ENCODE measurements at places on chromosomes 2 and 18. TPM values are rescaled to one million over a fixed set of nuclear protein-coding genes. Genes with fewer than 3 reads are reported as not detected.

TRMT61B gene
- 15.9 TPM for total RNA-seq

- H3K4me3 ChIP-seq: no peak overlapping the region
- no peak overlapping the region for H3K27ac ChIP-seq
- no peaks in the 10 kb centered on the region for H3K36me3 ChIP-seq
- no peaks in the 10 kb centered on the region for H3K27me3 ChIP-seq
- DNase-seq: no peak
Observed at GRCh38 chr2:170577356-170577755, 137.8 kb upstream of the SP5 start.

ANXA4 gene
- 18.8 TPM for total RNA-seq

DIS3L2 gene
- 19.9 TPM for total RNA-seq

DNA sequence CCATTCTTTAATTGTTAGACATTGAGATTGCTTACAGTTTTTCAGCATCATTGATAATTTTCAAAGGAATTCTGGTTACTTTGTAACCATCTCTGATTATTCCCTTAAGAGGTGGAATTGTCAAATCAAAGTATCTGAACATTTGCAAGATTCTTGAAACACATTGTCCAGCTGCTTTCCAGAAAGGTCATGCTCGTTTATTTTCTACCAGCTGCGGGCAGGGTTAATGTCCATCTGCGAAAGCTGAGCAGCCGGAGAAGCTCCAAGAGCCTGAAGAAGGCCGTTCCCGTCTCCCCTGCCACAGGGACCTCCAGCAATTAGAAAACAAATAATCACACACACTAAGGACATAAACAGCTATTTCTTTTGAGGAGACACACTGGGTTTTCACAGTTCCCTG is 76.1 kb upstream of the TXNDC2 start:
- H3K27ac ChIP-seq: peak overlapping the region; percentile 70
- no peak overlapping the region for H3K4me3 ChIP-seq
- H3K27me3 ChIP-seq: no peaks in the 10 kb centered on the region
- no peak for DNase-seq
- peaks cover 44% of the 10 kb centered on the region for H3K4me1 ChIP-seq

GRCh38 chr2:45089554-45090261 is 80.5 kb upstream of the SIX2 start:
- H3K4me3 ChIP-seq: no peak overlapping the region
- H3K4me1 ChIP-seq: no peaks in the 10 kb centered on the region
- H3K27me3 ChIP-seq: no peaks in the 10 kb centered on the region
- H3K27ac ChIP-seq: no peak overlapping the region
- H3K36me3 ChIP-seq: no peaks in the 10 kb centered on the region

GRCh38 chr18:21548647-21549046 is 51.9 kb downstream of the ESCO1 start:
- H3K4me3 ChIP-seq: no peak overlapping the region
- no peak overlapping the region for H3K27ac ChIP-seq
- no peaks in the 10 kb centered on the region for H3K27me3 ChIP-seq
- DNase-seq: no peak
- peaks cover 3% of the 10 kb centered on the region for H3K36me3 ChIP-seq
